ENCODE measurements at places on chromosomes 5 and 9.

- no peak for DNase-seq
These were observed 37.8 kb upstream of the NXNL2 start for GRCh38 chr9:88497224-88497623.

DNA sequence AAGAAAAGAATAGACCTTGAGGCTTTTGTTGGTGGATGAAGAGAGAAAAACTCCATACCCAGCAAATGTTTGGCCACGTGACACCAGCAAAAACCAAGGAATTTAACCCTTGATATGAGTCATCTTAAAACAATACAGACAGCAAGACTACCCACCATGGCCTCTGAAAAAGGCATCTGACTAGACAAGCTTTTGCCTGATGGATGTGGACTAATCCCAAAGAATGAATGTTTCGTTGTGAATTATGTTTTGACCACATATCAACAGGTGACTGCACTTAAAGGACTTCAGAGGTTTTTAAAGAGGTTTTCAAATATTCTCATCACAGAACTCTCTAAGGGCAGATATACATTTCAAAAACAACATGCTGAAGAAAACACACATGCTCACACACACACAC is 33.0 kb upstream of the SLC1A3 start:
- DNase-seq: peak; percentile 55

- peak; percentile 55 for DNase-seq
These were observed 949 bp downstream of the SERINC5 start for GRCh38 chr5:80254767-80255430.

DNA sequence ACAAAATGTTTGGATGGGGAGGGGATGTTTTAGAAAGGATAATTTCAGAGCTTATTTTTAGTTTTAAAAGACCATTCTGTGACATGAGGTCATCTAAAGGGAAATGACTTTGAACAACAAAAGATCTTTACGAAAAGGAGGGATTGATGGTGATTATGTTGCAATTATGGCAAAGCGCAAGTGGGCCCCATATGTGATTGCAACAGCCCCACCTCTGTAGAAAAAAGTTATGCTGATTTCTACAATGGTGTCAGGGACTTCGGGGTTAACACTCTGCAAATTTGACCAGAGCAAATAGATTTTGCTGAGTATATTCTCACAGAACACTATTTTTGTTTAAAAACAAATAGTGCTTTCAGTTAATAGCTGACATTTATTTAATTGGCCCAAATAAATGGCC is 312.8 kb downstream of the NSG2 start:
- no peak for DNase-seq

Measured in kidney glomerular epithelial cell (primary cell).